ENCODE measurements at places on chromosomes 11 and 22.

DNA sequence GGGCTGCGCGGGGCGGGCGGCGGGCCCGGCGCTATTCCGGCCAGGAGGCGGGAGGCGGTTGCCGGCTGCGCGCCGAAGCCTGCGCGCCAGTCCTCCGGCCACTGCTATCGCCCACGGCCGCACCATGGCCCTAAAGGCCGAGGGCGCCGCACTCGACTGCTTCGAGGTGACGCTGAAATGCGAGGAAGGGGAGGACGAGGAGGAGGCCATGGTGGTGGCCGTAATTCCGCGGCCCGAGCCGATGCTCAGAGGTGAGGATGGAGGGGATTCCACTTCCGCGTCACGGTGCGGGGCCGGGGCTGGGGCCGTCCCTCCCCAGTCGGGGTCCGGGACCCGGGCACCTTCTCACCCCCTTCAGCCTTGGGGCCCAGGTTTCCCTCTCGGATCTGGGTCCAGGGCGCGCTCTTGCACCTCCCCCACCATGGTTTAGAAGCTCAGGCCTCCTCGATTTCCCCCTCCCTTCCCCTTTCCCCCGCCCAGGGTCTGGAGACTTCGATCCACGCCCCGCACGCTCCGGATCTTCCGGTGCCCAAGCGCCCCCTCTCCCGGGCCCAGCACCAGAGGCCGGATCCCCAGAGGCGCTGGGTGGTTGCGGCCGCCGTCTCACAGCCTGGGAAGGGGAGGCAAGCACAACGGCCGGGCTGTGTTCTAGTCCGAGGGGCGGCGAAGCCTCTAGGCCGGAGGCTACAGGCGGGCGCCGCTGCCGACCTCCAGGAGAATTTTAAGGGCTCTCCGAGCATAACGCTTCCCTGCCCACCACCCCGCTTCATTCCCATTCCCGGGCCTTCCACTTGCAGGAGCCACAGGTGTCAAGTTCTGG is 517 bp downstream of the SPINDOC start:
- peak; percentile 57 for DNase-seq

GRCh38 chr11:125345421-125346178 is 150.5 kb downstream of the FEZ1 start:
- peak; percentile 82 for DNase-seq

GRCh38 chr11:72446929-72447769 is 12.8 kb upstream of the CLPB start:
- DNase-seq, result peak; percentile 76

DNA sequence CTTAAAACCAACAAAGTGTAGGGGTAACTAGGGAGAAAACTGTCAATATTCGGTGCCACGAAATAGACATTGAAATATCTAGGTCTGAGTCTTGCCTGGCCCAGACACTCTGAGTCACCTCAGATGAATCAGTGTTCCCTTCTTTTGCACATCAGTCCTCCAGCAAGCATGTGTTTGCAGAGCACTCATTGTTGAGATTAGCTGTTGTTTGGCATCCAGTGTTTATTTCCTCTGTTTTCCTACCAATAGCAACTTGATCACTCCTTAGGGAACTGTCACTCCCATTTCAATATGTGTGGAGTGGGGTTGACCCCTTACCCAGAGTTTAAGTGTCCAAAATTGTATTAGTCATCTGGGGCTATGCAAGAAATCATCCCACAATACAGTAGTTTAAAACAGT is 4.7 kb upstream of the ASCC2 start:
- DNase-seq, result peak; percentile 85

DNA sequence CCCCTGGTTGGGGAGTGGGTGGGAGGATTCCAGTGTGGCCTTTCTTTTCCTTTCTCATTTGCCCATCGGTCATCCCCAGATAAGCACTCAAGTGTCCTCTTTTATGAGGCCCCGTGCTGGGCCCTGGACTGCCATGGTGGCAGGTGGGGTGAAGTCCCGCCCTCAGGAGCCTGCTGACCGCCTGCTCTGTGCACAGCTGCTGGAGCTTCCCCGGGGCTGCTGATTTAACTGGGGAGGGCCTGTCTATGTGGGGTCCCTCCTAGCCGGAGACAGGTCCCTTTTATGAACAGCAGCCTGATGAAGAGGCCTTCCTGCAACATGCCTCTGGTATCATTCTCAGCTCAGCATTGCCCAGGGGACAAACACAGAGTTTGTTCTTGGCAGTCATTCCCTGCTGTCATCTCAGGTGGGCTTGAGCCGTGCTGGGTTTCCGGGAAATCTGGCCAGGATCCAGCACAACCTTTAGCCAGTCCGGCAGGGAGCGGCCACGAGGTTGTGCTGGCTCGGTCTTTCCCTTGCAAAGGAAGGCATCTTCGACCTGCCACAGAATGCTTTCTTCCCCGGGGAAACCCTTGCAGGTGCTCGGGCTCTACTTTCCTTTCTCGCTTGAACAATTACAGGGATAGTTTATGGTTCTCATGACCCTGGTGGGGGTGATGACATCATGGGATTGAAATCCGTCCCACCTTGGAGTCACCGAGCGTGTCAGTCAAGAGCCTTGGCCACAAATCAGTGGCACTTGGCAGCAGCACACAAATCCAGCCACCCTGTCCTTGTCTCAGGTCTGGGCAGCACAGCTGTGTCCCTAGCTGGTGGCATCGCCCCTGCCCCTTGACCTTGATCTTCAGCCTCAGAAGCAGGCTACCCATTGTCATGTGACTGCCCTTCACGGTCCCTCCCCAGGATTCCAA is 20.1 kb downstream of the ST14 start:
- no peak for DNase-seq

DNA sequence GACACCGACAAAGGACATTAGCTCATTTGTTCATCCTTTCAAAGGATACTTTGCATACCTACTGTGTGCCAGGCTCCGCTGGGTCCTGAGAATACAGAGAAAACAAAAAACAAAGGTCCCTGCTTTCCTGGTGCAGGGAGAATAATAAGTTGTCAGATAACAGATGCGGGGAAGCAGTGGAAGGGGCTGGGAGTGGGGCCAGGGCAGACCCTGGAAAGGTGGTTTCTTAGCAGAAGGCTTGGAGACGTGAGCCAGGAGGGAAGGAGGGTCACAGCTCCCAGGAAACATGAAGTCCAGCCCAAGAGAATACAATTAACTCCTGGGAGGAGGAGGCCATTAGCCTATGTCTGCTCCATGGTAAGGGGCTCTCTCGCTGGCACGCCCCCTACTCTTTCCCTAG is 9.8 kb upstream of the ANO1 start:
- DNase-seq, result no peak

DNA sequence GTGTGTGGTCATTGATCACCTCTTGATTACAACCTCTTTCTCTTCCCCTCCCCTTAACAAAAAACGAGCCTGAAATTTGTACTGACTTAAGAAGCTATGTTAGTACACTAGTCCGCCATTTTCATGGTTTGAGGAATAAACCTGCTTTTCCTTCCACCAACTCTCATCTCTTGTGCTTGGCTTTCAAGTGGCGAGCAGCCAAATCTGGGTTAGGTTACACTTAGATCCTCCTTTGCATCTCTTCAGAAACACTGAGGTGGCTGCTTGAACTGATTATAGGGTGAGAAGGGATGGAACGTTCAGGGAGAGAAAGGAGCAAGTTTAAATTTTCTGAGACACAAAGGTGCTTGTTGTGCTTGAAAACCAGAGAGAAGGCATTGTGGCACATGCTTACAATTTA is 2171.4 kb downstream of the LRRC4C start:
- no peak for DNase-seq

- DNase-seq, result no peak
These were observed 5.2 kb downstream of the CAPN5 start for GRCh38 chr11:77071671-77072605.

DNA sequence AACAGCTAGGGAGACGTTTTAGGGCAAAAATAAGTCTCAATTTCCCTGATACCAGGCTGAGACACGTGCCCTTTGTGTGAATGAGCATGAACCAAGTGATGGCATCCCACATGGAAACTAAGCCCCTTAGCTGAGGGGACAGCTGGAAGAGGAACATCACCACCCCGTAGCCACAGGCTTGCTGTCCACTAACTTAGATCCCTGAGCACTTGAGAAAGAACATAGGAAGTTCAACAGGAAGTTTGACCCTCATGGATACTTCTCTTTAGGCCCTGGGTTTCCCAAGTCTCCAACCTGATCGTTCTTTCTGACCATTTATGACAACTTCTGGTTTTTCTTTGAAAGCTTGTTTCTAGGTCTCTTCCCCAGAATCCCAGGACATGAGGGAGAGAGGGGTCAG is 11.6 kb upstream of the CKAP5 start:
- DNase-seq, result no peak
